ENCODE measurements at places on chromosomes 13 and 19. TPM values are rescaled to one million over a fixed set of nuclear protein-coding genes. Genes with fewer than 3 reads are reported as not detected.

GRCh38 chr19:31144075-31144870 lies 205.0 kb downstream of the TSHZ3 start:
- DNase-seq: no peak

- no peak for DNase-seq
These were observed 1.2 kb downstream of the TBC1D4 start for GRCh38 chr13:75480671-75481175.

Gene ZNF626
- not detected for total RNA-seq

Gene KCNRG
- not detected for total RNA-seq

Gene UBE2L5
- not detected for total RNA-seq
